ENCODE measurements at places on chromosomes 5 and 9.

- DNase-seq, result peak; percentile 73
Observed at GRCh38 chr5:171342362-171343111, 33.5 kb downstream of the TLX3 start.

- no peak for DNase-seq
Observed at GRCh38 chr5:74209571-74209970, 431.0 kb downstream of the ENC1 start.

- no peak for DNase-seq
Observed at GRCh38 chr9:17793713-17794622, 215.1 kb downstream of the SH3GL2 start.

DNA sequence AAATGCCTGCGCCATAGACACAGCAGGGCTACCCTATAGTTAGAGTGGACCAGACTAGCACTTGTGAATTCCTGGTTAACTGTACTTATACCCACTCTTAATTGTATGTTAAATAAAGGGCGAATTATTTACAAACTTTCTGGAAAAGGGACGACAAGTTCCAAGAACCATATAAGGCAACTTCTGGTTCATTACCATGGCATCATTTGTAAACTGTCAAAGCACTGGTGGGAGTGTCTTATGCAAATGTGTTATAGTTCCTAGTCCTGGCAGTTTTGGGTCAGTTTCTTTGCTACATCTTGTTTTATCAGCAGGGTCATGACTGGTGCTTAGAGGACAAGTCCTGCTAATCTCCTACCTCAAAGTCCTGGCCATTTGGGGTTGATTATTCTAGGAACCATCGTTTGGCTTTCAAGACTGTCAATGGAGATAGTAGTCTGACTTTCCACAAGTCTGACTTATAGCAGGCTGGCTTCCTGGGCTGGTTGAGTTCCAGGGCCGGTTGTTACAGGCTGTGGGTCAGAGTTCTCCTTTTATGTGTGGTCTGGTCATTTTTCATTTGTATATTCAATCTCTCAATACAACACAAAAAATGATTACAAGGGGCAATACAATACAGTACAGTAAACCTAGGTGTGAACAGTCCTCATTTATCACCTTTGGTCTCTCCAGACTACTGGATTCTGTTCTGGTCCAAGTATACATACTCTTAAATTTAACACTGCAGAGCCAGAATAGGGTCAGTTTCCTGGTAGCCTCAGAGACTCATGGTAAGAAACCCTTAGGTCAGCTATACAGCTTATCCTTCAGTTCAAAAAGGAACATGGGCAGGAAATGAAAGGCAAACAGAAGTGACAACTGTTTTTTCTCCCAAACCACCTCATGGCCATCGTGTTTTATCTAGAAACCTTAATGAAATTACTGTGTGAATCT, 8.3 kb upstream of the CFAP95 start:
- no peak for DNase-seq

GRCh38 chr9:75156858-75157257, 68.5 kb downstream of the OSTF1 start:
- no peak for DNase-seq

DNA sequence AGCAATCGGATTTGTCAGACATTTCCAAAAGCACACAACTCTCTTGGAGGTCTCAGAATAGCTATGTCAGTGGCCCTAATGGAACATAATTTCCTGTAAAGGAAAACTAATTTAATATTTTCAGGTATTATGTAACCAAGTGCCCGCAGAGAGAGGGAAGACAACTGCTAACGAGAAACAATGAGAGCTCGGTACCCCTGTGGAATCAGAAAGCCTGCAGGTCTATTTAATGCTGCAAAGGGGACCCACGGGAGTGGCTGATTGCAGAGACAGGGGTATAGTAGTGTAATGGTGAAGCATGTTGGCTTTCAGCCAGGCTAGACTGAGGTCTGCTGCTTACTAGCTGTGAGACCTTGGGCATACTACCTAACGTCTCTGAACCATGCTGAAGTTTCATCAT, 508.1 kb upstream of the BRINP1 start:
- DNase-seq, result no peak

GRCh38 chr9:134165357-134166315, 1.3 kb upstream of the RNU6ATAC start:
- no peak for DNase-seq

- DNase-seq, result no peak
Observed at GRCh38 chr5:131581702-131582101, 53.3 kb downstream of the RAPGEF6 start.

DNA sequence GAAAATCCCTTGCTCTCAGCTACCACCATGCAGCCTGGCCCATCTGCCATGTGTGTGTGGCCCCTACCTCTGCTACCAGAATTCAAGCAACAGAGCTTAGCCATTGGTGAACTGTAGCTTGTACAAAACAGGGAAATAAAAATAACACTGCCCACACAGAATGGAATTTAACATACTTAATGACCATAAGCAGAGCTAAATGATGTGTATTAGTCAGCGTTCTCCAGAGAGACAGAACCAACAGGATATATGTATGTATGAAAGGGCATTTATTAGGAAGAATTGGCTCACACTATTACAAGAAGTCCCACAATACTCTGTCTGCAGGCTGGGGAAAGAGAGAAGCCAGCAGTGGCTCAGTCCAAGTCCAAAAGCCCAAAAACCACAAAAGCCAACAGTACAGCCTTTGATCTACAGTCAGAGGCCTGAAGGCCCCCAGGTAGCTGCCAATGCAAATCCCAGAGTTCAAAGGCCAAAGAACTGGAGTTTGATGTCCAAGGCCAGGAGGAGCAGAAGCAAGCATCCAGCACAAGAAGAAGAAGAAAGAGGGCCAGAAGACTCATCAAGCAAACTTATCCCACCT, 318.8 kb downstream of the DNAH5 start:
- DNase-seq, result no peak

DNA sequence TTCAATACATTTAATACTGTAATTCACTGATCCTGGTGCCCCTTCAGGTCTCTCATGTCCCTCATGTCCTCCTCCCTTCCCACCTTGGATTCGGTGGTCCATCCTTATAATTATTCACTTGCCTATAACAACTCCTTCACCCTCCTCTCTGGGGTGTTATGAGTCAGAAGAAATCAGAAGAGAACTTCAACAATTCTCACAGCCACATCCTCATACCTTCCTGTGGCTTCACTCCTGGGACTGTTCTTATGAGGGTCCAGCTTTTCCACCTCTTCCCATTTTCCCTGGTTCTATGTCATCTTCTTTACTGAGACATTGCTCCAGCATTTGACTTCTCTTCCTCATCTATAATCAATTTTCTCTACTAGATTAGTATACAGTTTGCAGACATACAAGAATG, 406.1 kb downstream of the NR2F1-AS1 start:
- DNase-seq, result no peak

DNA sequence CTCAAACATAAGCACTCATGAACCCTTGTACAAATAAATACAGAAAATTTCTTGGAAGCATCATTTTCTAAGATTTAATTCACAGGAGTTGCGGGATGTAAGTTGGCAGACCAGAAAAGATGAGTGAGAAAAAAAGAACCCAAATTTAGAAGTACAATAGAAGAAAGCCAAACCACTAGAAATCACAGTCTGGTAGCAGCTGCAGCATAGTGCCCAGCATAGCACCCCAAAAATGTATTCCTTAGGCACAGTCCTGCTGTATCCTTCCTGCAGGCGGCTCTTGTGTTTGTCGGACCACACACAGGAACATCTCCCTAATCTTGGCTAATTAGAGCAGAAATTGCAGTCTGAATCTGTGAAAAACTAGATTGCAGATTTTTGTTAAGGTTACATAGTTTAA, 208.5 kb upstream of the TRPM3 start:
- no peak for DNase-seq

DNA sequence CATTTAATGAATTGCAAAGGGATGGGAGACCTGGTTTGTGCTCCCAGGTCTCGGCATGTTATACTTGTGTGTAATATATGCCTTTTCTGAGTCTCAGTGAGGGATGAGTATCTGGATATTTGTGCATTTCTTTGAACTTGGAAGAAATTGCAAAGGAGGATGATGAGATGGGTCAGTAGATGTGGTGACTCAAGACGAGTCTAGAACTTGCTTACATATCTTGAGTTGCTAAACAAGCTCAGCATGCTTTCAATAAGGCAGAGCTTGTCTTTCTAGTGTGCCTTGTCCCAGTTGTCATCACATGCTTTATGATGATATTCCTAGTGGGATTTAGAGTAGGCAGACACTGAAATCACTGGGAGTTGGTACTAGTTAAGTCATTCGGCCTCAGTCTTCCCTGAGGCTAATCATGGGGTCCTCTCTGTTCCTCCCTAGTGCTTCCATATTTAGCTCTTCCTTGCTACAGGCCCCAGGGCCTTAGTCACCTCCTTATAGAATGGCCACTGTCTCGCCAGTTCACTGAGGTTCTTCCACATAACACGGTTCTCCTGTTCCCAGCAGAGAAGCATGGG, 222.3 kb downstream of the ARRDC3 start:
- no peak for DNase-seq

- no peak for DNase-seq
Observed at GRCh38 chr9:79768194-79768593, 196.4 kb downstream of the TLE4 start.

DNA sequence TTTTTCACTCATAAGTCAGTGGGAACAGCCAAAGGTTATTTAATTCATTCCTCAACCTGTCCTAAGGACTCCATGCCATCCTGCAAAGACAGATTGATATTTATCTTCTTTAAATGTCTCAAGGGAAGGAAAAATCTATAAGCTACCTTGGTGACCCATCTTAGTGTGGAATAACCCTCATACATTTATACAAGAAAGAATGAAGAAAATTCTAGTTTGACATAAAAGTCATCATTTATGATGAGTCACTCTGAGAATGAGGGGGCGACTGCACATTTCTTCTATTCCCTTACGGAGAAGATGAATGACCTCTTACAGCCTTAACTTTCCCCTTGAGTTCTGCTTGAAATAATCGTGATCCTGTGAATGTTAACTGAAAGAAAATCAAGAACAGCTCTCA, 26.8 kb upstream of the NUDT12 start:
- no peak for DNase-seq

- DNase-seq, result no peak
Observed at GRCh38 chr5:66872736-66873331, 276.6 kb downstream of the MAST4 start.

- no peak for DNase-seq
Observed at GRCh38 chr9:135336722-135337527, 142.7 kb upstream of the PPP1R26 start.

DNA sequence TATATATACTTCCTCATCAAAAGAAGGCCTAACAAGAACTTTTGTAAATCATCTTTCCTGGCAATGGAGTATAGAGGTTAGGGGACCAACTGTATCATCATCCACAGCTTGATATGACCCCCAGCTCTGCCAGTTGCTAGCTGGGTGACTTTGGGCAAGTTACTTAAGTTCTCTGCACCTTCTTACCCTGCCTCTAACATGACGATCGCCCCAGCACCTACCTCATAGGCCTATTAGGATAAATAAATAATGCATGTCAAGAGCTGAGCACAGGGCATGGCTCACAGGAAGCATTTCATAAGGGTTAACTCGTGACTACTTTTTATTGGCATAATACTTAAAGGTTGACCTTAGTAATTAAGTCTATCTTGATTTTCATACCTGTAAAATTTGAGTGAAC, 29.4 kb upstream of the FGF1 start:
- no peak for DNase-seq

DNA sequence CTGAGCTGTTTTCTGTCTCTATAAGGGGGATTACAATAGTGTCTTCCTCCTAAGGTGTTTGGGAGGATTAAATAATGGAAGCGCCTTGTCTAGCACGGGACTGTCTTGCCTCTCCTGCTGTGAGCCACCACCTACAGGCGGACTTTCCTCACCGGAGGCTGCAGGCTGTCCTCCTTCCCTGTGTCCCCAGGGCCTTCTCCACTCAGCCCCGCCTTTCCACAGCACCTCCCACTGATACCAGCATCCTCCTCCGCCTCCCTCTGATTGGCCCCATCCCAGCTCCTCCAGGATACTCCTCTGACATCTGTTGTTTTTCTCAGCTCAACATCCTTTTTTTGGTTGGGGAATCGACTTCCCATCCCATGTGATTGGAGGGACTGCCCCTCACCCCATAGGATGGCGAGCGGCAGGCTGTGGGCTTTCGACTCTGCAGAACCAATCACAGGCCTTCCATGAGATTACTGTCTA, 851 bp upstream of the ZDHHC12 start:
- DNase-seq, result peak; percentile 77

GRCh38 chr9:131923766-131924165, 155.9 kb downstream of the MED27 start:
- DNase-seq, result no peak

GRCh38 chr5:39794513-39795210, 369.9 kb upstream of the DAB2 start:
- DNase-seq, result no peak

DNA sequence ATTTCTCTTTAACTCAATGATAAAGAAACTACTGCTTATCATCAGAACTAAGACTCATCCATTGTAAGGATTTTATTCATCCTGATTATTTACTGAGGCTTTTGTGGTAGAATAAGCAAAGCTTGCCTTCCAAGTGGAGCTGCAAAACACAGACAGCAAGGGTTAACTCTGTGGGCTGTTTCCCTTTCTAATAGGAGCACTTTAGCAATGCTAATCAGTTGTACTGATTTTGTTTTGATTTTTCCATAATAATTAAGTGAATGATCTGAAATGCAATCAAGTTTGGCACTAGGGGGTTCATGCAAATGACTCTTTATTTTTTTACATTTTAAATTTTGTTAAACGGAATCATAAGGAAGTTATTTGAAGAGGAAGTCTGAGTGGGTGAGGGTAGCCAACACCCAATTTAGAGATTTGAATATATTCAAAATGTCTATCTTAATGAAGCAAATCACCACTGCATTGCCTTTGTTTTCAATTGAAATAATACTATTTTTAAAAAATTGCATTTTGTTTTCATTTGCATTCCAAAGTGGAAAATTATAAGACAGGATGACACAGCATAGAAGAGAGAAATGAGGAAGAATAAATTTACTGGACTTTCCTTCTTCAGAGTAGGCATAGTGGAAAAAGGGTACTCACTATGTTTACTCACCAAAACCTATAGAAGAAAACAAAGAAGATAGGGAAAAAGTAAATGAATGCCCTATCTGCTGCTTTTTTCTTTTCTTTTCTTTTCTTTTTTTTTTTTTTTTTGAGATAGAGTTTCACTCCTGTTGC, 36.6 kb downstream of the MEGF10 start:
- no peak for DNase-seq

DNA sequence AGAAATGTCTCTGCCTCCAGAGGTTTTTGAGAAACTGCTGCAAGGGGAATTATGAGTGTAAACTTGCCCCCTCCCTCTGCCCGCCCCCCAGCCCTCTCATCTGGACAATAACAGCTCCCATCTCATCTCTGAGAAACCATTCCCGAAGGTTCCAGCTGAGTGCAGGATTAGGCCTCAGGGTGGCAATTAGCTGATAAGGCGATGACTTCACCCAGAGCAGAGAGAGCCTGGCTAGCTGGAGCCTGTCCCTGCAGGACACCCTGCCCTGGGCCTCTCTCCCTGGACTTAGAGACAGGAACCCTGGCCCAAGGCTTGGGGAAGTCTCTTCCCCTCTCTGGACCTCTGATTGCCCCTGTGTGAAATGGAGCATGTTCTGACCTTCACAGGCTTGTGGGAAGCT, 45.7 kb upstream of the HAND1 start:
- no peak for DNase-seq

GRCh38 chr5:122154910-122155309, 25.6 kb downstream of the ZNF474 start:
- no peak for DNase-seq

- no peak for DNase-seq
Observed at GRCh38 chr5:147065071-147065470, 169.8 kb upstream of the STK32A start.

- DNase-seq, result no peak
Observed at GRCh38 chr9:117464941-117465616, 50.2 kb upstream of the ASTN2 start.

- DNase-seq, result no peak
Observed at GRCh38 chr9:107316795-107317661, 33.9 kb downstream of the RAD23B start.
